ENCODE measurements at places on chromosomes 1 and 21. TPM values are rescaled to one million over a fixed set of nuclear protein-coding genes. Genes with fewer than 3 reads are reported as not detected.
A peak's percentile ranks its signal among the peaks of the same experiment; 100 is the strongest.

- no peak for DNase-seq
These were observed 6.5 kb upstream of the S100A7 start for GRCh38 chr1:153466908-153467307.

Gene ITPKB
- total RNA-seq: 30.1 TPM

Gene ILF2
- 134 TPM for total RNA-seq

Gene ADAMTS4
- total RNA-seq: 6.8 TPM

Gene OVAAL
- not detected for total RNA-seq

Gene PDC
- not detected for total RNA-seq

Gene PRMT6
- 11.8 TPM for total RNA-seq

GRCh38 chr1:23594149-23594907 is 35.0 kb upstream of the ID3 start:
- no peak for DNase-seq

Gene SMYD2
- 32.0 TPM for total RNA-seq

Gene S100A12
- total RNA-seq: 63.8 TPM

Gene KIF2C
- 10.1 TPM for total RNA-seq

GRCh38 chr1:211632117-211632807 is 43.2 kb downstream of the NEK2 start:
- no peak for DNase-seq

Gene E2F2
- total RNA-seq: 8.1 TPM

DNA sequence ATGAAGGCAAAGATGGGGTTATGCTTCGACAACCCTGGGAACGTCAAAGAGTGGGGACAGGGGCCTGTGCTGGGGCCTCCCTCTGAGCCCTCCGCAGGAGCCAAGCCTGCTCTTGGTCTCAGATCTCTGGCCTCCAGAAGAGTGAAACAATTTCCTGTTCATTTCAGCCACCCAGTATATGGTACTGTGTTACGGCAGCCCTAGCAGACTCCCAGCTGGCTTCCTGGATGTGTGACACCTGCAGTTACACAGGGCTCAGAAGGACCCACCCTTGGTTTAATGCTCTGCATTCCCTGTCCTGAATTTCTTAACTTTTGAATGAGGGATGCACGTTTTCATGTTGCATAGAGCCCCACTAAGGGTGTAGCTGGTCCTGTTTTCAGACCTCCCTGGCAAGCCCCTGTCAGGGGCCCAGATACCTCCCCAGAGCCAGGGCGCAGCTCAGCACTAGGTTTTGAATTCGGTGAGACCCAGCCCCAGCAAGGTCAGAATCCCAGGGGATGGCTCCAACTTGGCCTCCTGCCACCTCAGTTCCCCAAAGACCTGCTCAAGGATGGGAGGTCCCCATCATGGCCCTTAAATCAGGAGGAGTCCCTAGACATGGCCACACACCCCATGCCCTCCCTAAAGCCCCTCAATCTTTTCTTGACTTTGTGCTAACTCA is 79.0 kb upstream of the IFFO2 start:
- DNase-seq: no peak

- peak; percentile 9 for DNase-seq
These were observed 360.2 kb downstream of the ADGRL2 start for GRCh38 chr1:82160903-82161302.

GRCh38 chr1:208026880-208027438 is 116.0 kb upstream of the CD34 start:
- no peak for DNase-seq

Gene POU3F1
- 3.6 TPM for total RNA-seq

- DNase-seq: no peak
These were observed 14.7 kb upstream of the SPRR5 start for GRCh38 chr1:152932170-152932811.

Gene BATF3
- total RNA-seq: 1.6 TPM

- DNase-seq: no peak
These were observed 13.4 kb downstream of the EPB41 start for GRCh38 chr1:28927648-28928313.

Gene CELA2A
- total RNA-seq: not detected

Gene CR1L
- total RNA-seq: 1.6 TPM

DNA sequence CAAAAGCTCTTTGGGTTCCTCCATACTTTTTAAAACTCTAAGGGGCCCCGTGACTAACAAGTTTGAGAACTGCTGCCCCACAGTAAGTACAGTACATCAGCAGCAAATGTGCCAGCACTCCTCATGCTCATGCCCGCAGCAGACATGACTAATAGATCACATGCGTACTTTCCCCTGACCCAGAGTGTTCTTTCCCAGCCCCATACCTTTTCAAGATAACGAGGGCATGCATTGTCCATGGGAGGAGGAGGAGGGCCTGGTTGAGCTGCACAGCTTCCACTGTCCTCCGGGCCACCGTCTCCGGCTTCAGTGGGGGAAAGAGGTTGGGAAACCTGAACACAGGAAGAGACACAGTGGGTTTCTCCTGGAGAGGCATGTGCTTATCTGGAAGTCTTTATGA is 45.5 kb downstream of the DHRS3 start:
- DNase-seq: no peak

Gene PARP1
- 63.6 TPM for total RNA-seq

Gene C2CD4D
- total RNA-seq: not detected

GRCh38 chr1:221937155-221937953 is 195.5 kb upstream of the DUSP10 start:
- no peak for DNase-seq

- DNase-seq: no peak
These were observed 424.6 kb upstream of the PTBP2 start for GRCh38 chr1:96296991-96297390.

- DNase-seq: no peak
These were observed 109.8 kb downstream of the KCNK2 start for GRCh38 chr1:215192306-215192705.

All from skin of body (tissue), 3 donors.